Nephron progenitor cell (in vitro differentiated cells): ENCODE measurements at places on chromosomes 2 and 18.

DNA sequence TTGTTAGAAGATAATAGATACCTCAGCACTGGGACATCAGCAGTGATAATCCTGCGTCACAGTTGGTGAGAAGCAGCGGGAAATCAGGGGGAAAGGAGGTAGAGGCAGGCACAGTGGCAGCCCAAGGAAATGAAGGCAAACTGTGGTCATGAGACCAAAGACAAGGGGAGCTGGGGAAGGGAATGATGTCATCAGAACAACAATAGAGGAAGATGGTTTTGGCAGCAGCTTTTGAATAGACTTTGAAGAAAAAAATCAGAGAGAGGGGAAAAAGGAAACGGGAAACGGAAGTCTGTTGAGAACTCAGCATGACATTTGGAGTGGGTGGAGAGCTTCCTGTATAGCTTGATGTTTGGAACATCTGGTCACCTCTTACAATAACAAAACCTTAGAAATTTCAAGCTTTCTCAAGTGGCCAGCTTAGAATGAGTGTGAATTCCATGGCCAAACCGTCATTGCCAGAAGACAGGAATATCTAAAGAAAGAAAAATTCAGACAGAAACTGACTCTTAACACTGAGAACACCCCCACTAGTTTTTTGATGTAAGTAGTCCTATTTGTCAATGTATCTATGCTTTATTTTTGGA, 18.4 kb upstream of the YES1 start:
- DNase-seq: no peak

DNA sequence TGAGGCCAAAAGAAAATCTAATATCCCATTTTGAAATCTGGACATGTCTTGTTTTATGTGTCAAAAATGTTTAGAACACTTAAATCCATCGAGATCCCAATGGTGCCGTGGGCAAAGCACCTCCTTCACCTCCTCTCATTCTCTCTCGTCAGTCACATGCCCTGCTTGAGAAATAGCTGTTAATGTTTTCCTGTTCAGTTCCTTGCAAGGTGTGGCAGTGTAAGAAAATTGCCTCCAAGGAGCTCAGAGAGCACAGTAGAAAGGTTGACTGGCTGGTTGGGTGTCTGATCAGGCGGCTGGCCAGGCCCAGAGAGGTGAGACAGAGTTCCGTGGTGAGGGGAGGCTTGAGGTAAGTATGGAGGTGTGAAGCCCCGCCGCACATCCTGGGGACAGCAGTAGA, 210.2 kb downstream of the TSN start:
- DNase-seq: no peak

GRCh38 chr2:227406177-227407031, 18.7 kb upstream of the SCYGR1 start:
- DNase-seq: peak; percentile 29

DNA sequence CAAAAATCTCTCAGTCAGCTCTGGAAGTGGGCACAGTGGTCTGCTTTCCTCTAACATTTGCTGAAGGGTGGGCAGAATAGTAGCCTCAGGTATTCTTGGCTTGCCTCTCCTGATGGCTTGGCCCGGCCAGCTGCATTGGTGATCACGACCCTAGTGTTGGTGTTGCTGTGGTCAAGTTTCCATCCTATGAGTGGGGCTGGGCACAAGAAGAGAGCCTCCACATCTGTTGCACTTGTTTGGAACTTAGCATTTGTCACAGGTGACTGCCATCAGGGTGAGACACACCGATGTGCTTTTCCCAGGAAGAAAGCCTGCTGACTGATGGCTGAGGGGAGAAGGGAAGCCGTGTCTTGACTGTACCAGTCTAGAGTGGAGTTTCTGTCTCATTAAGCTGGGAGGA, 33.1 kb upstream of the SNORC start:
- no peak for DNase-seq
